Vein endothelial cell (primary cell): ENCODE measurements at places on chromosomes 11 and 22. TPM values are rescaled to one million over a fixed set of nuclear protein-coding genes. Genes with fewer than 3 reads are reported as not detected.

Gene DERL3
- total RNA-seq, result 0.33 TPM in 1 of 2 replicates, not detected in the other

Gene ACTN3
- 0.19 TPM in 1 of 2 replicates, not detected in the other for total RNA-seq

Gene OR52N1
- total RNA-seq, result not detected in 2 replicates

Gene OR52A1
- not detected in 2 replicates for total RNA-seq

Gene HBG1
- not detected in 2 replicates for total RNA-seq

Gene TNNI2
- not detected in 2 replicates for total RNA-seq

Gene NCAPD3
- total RNA-seq, result 18.0 and 29.7 TPM in 2 replicates

Gene MLC1
- not detected in 2 replicates for total RNA-seq
